Cardiac muscle cell (in vitro differentiated cells and primary cell): ENCODE measurements at places on chromosomes 1 and 21.

- no peak for DNase-seq
Measured at GRCh38 chr1:205569411-205570172, 62.2 kb downstream of the ELK4 start.

GRCh38 chr1:44720281-44720680 is 10.7 kb downstream of the RNU5D-1 start:
- no peak for DNase-seq

GRCh38 chr1:154627257-154628120 is 19.5 kb upstream of the ADAR start:
- DNase-seq = peak; percentile 94

DNA sequence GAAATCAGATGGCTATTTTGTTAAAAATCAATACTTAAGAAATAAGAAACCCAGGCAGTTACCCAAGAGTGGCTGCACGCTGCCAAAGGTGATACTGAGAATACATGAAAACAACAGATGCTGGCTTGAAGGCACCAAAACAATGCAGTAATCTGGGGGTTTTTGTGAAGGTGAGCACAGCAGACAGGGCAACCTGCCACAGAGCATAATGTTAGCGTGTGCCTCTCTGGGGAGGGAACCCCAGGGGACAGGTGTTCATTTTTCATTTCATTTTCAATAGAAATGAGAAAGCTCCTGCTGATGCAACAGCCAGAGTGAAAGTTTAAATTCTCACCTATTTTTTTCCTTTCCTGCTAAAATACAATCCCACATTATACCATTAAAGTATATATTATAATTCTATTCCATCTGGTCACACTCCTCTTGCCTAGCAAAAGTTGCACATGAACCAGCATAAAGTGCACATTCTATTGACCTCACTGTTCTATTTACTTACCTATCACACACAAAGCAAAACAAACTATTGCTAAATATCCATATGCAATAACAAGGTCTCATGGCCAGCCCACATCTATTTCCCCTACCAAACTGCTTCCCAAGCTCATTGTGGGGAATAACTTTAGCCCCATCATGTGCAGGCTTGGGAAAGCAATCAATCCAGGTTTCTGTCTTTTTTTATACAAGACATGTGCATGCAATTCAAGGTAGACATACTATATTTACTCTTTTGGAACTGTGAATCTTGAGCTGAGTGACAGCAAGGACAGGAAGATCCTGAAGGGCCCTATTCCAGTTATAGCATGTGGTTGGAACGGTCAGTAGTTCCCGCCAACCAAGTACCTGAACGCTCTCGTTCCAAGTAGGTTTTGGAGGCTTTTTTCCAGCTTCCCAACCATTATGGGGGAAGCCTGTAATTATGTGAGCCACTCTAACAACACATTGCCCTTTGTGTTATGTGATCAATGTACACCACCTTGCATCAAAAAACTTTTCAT is 173.6 kb downstream of the RERE start:
- no peak for DNase-seq

DNA sequence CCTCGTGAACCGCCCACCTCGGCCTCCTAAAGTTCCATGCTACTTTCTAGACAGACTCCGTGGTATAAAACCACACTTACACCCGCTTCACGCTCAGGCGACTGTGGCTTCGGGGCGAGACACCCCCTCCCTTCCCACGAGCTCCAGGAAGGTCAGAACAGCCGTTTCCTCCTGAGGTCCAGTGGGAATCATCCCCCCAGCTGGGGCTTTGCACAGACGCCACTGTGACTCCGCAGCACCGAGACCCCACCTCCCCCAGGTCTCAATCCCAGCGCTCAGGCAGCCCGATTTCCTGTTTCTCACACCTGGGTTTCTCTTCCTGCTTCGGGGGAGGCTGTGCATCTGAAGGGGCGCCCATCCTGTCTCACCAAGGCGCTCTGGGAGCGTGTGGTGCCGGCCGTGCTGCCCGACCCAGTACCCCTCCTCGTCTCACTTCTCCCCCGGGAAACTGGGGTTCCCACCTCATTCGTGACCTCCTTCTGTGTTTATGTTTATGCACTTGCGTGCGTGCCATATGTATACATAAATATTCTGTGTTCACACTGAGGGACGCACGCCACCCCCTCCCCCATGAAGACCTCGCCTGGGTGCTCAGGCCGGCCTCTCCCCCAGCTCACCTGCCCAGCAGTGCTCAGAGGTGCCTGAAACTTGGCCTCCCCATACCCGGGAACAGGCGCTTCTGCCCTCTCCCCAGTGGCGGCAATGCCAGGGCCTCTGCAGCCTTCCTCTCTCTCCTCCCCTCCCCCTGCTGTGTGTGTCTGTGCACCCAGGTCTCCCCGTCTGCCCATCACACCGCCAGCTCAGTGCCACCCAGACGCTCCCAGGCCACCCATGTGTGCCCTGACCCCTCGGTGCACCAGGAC is 14.6 kb downstream of the SLC35E2B start:
- DNase-seq = no peak

- peak; percentile 3 for DNase-seq
Measured at GRCh38 chr21:41361053-41361785, 608 bp upstream of the MX2 start.

- DNase-seq = no peak
Measured at GRCh38 chr1:59212706-59213105, 84.2 kb upstream of the FGGY start.

DNA sequence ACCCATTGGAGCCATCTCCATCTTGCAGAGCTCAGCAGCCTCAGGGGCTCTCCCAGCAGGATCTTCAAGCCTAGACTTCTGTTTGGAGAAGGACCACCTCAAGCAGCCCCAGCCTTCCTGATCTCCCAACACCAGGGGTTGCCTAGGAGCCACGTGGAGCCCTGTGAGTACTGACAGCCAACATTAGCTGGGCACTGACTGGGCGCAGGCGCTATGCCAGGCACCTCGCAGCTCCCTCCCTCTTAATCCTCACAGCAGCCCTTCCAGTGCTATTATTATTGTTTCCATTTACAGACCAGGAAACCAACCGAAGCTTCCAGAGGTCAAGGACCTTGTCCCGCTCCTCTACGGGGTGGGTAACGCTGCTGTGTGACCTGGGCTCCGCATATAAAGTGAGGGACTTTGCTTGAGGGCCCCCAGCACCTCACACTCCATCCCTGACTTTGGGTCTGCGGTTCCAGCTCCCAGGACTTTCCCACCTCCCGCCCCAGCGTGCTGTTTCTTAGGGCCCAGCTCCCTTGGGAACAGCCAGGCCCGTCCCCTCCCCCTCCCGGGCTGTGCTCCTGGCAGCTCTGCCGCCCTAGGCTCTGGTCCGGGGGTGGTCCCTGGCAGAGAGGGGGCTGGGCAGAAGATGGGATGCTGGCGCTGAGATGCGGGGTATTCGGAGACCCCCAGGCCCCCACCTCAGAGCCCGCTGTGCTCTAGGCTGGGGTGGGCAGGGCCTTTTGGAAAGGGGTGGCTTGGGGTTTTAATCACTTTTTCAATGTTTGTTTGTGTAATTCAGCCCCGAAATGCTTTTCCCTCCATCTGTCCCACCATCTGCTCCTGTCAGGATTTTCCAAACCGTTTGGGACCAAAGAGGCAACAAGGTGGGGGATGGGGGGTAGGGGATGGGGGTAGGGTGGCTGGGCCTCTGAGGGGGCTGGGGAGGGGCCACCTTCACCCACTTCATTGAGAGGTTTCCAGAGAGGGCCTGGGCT is 4.1 kb upstream of the HPCA start:
- no peak for DNase-seq

DNA sequence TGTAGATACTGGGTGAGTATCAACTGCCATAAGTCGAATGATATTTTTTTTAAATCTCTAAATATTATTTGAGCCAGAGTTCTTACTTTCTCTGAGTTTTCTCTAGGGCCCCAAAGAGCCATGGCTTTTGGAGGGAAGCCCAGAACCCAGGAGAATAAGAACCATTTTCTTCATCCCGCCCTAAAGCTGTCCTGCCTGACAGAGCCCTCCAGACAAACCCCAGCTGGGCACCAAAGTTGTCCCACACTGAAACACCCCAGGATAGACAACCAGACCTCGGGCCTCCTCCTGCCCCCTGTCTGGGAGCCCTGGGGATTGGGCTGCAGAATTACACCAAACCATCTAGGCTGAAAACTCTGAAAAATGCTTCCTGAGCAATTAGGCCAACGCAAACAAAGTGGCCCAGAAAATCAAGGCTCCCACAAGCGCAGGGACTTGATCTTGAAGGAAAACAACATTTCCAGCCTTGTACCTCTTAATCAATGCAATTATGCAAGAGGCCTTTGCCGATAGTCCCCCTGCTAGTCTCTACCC is 113.1 kb downstream of the RRAGC start:
- no peak for DNase-seq

DNA sequence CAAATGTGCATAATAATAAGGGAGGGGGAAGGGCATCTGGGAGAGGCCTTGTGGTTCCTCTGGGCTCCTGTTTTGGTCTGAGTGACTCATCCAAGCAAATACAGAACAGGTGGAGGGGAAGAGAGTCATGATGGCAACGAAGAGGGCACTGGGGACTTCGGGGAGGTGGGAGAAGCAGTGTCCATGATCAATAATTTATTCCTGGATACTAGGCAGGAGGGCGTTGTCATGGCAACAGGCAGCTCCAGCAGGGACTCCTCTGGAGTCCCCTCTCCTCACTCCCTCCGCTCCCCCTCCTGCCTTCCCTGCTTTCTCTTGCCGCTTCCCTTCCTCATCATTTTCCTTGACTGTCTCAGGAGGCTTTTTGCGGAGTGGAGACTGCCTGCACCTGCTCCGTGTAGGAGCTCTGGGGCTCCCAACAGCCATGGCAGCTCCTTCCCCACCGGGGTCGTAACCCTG is 12.3 kb upstream of the NFASC start:
- no peak for DNase-seq

GRCh38 chr1:206824331-206824730 is 41.1 kb upstream of the IL20 start:
- DNase-seq = no peak

GRCh38 chr1:201181726-201182125 is 8.9 kb upstream of the IGFN1 start:
- DNase-seq = no peak

- no peak for DNase-seq
Measured at GRCh38 chr1:211376807-211377470, 50.3 kb downstream of the TRAF5 start.

GRCh38 chr1:241950390-241950789 is 7.2 kb upstream of the BECN2 start:
- no peak for DNase-seq

- no peak for DNase-seq
Measured at GRCh38 chr1:90357995-90358394, 359.1 kb downstream of the BARHL2 start.

- peak; percentile 83 for DNase-seq
Measured at GRCh38 chr21:39125752-39126485, 57.3 kb downstream of the PSMG1 start.

- peak; percentile 16 for DNase-seq
Measured at GRCh38 chr1:117501281-117501680, 104.6 kb upstream of the TENT5C start.

DNA sequence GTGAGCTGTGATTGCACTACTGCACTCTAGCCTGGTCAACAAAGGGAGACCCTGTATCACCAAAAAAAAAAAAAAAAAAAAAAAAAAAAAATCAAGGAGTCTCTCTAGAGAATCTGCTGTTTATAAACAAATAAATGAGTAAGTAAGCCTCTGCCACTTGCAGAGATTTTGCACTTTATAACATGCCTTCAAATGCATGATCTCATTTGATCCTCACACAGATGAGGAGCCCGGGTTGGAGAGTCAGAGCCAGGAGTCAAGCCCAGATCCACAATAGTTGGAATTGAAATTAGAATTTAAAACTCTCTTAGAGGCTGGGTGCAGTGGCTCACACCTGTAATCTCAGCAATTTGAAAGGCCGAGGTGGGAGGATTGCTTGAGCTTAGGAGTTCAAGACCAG is 4.0 kb downstream of the PRELP start:
- no peak for DNase-seq

- DNase-seq = peak; percentile 46
Measured at GRCh38 chr1:28983509-28984310, 69.3 kb downstream of the EPB41 start.

DNA sequence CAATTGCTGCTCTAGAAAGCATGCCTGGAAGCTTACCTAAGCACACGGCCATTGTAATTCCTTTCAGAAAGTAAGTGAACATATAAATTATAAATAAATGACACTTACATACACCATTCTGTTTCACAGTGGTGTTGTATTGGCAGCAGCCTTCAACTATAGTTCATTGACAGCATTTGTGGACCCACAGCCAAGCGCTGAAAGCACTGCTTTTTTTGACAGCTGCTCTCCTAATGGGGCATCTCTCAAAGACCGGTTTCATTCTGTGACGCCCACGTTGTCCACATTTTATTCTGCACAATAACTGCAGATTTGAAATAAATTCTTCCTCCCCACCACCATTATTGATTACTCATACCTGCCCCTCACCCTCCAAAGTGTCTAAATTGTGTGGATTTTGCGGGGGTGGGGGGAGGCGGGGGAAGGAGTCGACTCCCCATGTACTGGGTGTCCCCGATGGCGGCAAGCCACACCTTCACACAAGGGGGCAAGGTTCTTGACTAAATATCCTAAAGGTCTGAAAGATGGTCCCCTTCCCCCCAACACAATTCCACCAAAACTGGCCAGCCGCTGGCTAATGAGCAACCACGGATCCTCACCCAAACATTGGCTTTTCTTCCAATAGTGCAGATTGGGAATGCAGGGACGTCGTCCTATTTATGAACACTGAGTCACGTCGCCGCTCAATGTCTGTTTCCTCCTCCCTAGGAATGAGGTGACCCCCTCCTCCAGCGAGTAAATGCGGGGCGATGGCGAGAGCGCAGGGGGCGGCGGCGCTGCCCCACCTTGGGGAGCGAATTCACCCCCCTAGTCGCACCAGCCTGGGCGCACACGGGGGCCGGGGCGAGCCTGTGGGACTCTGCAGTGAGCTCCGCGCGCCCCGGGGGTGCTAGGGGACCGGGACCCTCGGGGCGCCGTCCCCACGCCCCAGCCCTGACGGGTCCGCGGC is 960 bp downstream of the RCAN1 start:
- no peak for DNase-seq

DNA sequence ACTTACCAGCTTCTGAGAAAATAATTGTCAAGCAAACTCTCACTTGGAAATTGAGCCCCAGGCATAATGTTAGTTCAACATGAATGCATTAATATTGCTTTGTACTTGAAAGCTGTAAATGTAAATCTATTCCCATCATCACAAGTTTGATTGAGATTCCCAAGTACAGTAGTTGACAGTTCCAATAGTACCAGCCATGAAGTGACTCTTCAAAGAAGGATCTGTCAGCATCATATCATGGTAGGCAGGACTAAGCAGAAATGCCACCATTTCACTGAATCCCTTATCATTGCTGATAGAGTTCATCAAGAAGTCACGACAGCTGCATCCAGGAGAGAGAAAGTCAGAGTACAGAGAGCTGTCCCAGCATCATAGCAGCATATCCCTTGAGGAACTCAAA is 348.7 kb downstream of the OMA1 start:
- DNase-seq = no peak

GRCh38 chr1:46652321-46653100 is 15.7 kb downstream of the ATPAF1 start:
- no peak for DNase-seq

DNA sequence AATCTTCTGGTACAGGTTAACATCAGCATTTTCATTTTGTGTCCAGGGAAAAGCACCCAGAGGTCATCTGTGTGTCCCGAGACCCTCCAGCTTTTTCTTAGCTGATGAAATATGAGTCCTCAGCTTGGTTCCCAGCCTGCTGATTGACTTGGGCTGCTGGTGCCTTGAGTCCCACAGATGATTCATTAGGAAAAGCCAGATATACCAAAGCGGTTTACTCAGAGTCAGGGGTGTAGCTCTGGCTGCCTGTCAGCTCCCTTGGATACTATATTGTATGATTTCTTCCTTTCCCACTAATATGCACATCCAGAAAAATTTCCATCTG is 43.7 kb upstream of the MAB21L3 start:
- no peak for DNase-seq

GRCh38 chr1:19262047-19262446 is 10.4 kb downstream of the MRTO4 start:
- DNase-seq = no peak
